Ascending aorta (tissue), 2 donors: ENCODE measurements at places on chromosomes 1 and 21.

DNA sequence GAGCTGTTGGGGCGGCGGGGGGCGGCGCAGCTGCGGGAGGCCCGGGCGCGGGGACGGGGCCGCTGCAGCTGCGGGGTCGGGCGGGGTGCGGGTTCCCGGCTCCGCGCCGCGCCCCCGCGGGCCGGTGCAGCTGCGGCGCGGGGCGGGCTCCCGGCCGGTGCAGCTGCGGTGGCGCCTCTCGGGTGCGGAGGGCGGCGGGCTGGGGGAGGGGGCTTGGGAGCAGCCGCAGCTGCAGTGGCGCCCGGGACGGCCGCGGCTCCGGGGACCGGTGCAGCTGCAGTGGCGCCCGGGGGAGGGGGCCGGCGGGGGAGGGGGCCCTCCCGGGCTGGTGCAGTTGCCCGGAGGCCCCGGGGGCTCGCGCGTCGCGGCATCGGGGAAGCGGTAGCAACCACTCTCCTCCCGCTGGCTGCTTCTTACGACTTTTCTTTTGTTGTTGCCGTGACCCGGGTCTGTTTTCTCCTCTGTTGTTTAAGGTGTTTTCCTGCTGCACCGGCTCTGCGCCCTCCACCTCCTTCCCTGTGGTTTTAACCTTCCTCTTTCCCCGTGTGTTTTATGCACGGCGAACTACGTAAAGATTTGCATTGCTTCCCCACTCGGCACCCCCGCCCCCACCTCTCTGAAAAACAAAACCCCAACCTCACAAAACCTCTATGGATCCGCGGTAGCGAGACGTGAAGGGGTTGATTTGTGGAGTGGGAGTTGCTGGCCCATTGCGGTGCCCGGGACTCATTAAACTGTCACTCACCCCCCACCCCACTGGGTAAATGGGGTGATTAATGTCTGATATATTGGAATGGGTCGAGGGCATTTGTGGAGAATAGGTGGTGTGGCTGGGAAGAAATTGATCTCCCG, 1.7 kb upstream of the ZBTB18 start:
- no peaks in the 10 kb centered on the region for H3K4me1 ChIP-seq
- H3K27me3 ChIP-seq, result no peaks in the 10 kb centered on the region
- DNase-seq, result no peak
- peak overlapping the region; percentile 14 for H3K27ac ChIP-seq
- peak overlapping the region; percentile 96 for H3K4me3 ChIP-seq
- H3K36me3 ChIP-seq, result no peaks in the 10 kb centered on the region

DNA sequence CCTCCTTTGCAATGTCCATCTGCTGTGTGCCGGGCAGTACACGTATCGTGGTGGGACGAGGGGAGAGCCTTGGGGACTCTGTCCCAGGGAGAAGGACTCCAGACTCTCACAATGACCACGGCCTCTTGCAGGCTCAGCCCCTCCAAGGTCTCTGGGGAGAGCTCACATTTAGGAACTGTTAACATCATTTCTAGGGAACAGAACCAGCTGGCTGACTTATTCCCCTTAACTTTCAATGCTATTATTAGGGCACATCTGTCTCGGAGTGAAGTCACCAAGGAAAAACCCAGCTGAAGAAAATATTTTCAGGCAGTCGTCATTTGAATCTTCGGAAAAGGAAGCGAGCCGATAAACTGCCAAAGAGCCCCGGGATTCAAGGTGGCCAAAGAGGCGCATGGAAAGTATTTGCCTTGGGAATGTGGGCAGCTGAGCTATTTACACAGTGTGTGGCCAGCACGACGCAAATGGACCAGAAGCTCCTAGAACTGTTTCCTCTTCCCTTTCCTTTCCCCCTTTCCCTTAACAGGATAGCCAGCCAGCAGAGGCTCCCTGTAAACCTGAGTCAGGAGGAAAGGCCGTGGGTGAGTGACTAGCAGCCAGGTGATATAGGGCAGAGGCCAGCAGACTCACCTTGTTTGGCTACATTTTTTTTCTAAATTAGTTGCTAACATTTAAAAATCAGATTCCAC, 74.5 kb downstream of the ITPKB start:
- peak overlapping the region; percentile 32 for H3K4me3 ChIP-seq
- peak overlapping the region; percentile 91 for H3K27ac ChIP-seq
- H3K27me3 ChIP-seq, result no peaks in the 10 kb centered on the region
- H3K36me3 ChIP-seq, result no peaks in the 10 kb centered on the region
- peaks cover 70% of the 10 kb centered on the region for H3K4me1 ChIP-seq

DNA sequence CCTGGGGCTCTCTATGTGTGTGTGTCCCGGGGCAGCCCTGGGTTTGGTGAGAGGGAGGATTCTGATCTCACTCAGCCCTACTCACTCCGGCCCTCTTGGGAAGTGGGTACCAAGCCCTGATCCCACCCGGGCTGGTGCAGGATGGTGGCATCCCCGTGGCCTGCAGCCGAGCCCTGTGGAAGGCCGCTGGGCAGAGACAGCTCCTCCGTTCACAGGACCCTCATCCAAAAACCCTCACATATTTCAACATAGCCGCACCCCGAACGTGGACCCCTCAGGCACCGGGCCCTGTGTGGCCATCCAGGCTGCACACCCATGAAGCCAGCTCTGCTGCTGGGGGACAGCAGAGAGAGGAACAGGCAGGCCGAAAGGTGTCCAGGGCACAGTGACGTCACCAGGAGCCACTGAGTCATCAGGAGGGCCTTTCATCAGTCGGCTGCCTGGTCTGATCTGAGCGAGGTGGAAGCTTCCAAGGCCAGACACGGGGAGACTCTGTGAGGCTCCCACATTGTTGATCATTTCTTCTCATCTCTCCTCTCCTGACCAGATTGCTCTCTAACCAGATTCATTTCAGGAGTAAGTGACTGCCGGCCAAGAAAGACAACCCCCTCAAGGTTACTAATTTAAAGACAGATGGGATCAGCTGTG, 16.2 kb upstream of the GPR157 start:
- DNase-seq, result no peak
- H3K4me1 ChIP-seq, result peaks cover 7% of the 10 kb centered on the region
- H3K27me3 ChIP-seq, result no peaks in the 10 kb centered on the region

- no peak for DNase-seq
- H3K4me3 ChIP-seq, result no peak overlapping the region
- H3K27ac ChIP-seq, result no peak overlapping the region
- H3K27me3 ChIP-seq, result no peaks in the 10 kb centered on the region
- H3K4me1 ChIP-seq, result peaks cover 6% of the 10 kb centered on the region
Measured at GRCh38 chr1:61348025-61348665, 265.8 kb downstream of the NFIA start.

GRCh38 chr1:117967881-117968280, 38.3 kb downstream of the WDR3 start:
- no peaks in the 10 kb centered on the region for H3K27me3 ChIP-seq
- no peaks in the 10 kb centered on the region for H3K36me3 ChIP-seq
- H3K27ac ChIP-seq, result no peak overlapping the region
- DNase-seq, result no peak
- no peak overlapping the region for H3K4me3 ChIP-seq
- no peaks in the 10 kb centered on the region for H3K4me1 ChIP-seq

DNA sequence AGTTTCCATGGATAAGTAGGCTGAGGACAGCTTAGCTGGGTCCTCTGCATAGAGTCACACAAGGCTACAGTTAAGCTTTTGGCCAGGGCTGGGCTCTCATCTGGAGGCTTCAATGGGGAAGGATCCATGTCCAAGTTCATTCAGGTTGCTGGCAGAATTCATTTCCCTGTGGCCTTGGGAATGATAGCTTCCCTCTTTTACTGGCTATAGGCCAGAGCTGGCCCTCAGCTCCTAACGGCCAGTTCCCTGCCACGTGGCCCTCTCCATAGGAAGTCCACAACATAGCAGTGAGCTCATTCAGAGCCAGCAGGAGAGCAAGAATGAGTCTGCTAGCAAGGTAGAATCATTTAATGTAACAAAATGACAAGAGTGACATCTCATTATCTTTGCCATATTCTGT, 15.1 kb upstream of the PODN start:
- H3K27me3 ChIP-seq, result no peaks in the 10 kb centered on the region
- DNase-seq, result no peak
- peaks cover 13% of the 10 kb centered on the region for H3K36me3 ChIP-seq
- no peak overlapping the region for H3K4me3 ChIP-seq
- no peak overlapping the region for H3K27ac ChIP-seq

GRCh38 chr1:223137455-223138085, 5.5 kb downstream of the TLR5 start:
- no peak overlapping the region for H3K4me3 ChIP-seq
- peaks cover 3% of the 10 kb centered on the region for H3K4me1 ChIP-seq
- H3K36me3 ChIP-seq, result no peaks in the 10 kb centered on the region
- H3K27ac ChIP-seq, result no peak overlapping the region
- no peaks in the 10 kb centered on the region for H3K27me3 ChIP-seq

GRCh38 chr1:165300400-165300903, 56.1 kb downstream of the LMX1A start:
- no peak overlapping the region for H3K4me3 ChIP-seq
- H3K4me1 ChIP-seq, result no peaks in the 10 kb centered on the region
- no peak overlapping the region for H3K27ac ChIP-seq
- no peak for DNase-seq
- H3K36me3 ChIP-seq, result no peaks in the 10 kb centered on the region
- no peaks in the 10 kb centered on the region for H3K27me3 ChIP-seq

- no peaks in the 10 kb centered on the region for H3K4me1 ChIP-seq
- no peaks in the 10 kb centered on the region for H3K27me3 ChIP-seq
- no peak for DNase-seq
- H3K27ac ChIP-seq, result no peak overlapping the region
Measured at GRCh38 chr1:229947968-229948367, 119.1 kb upstream of the GALNT2 start.

GRCh38 chr21:15543473-15543872, 186.3 kb upstream of the USP25 start:
- no peaks in the 10 kb centered on the region for H3K27me3 ChIP-seq
- H3K27ac ChIP-seq, result no peak overlapping the region
- H3K4me1 ChIP-seq, result no peaks in the 10 kb centered on the region
- H3K4me3 ChIP-seq, result no peak overlapping the region
- DNase-seq, result no peak

GRCh38 chr1:90486134-90486824, 230.8 kb downstream of the BARHL2 start:
- H3K4me1 ChIP-seq, result no peaks in the 10 kb centered on the region
- DNase-seq, result no peak
- H3K27me3 ChIP-seq, result no peaks in the 10 kb centered on the region
- H3K36me3 ChIP-seq, result no peaks in the 10 kb centered on the region
- H3K27ac ChIP-seq, result no peak overlapping the region

- no peaks in the 10 kb centered on the region for H3K36me3 ChIP-seq
- no peak for DNase-seq
- no peaks in the 10 kb centered on the region for H3K4me1 ChIP-seq
- H3K27ac ChIP-seq, result no peak overlapping the region
- H3K4me3 ChIP-seq, result no peak overlapping the region
Measured at GRCh38 chr1:53172426-53173128, 24.0 kb upstream of the CPT2 start.

GRCh38 chr1:216926720-216927510, 203.7 kb upstream of the ESRRG start:
- no peaks in the 10 kb centered on the region for H3K36me3 ChIP-seq
- no peaks in the 10 kb centered on the region for H3K4me1 ChIP-seq
- DNase-seq, result no peak
- H3K27ac ChIP-seq, result no peak overlapping the region
- no peak overlapping the region for H3K4me3 ChIP-seq
- no peaks in the 10 kb centered on the region for H3K27me3 ChIP-seq

DNA sequence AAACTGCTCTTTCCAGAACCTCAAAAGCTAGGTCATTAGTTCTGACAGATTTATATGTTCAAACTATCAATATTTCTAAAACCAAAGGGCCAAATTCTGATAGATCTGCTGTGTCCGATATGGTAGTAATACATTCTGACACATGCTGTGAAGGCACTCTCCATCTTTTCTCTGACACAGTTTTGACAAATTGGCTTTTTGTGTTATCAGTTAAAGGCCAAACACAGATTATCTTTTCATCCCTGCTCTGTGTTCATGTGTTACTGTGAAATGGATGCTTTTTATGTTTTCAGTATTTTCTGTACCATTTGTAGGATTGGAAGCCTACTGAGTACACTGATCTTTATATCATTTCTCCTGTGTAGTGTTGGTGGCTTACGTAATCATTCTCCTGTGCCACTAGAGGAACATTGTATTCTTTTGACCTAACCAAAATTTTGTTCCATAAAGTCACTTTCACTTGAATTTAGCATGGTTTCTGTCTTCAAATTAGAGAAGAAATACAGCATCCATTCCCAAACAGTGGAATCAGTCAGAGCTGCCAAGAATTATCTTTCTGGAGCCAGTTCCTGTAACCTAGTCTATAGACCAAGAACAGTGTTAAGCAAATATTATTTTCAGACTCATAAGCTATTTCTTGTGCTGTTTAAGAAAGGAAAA, 137.2 kb downstream of the ADGRL2 start:
- H3K27me3 ChIP-seq, result no peaks in the 10 kb centered on the region
- peaks cover 15% of the 10 kb centered on the region for H3K4me1 ChIP-seq
- DNase-seq, result no peak
- peak overlapping the region; percentile 24 for H3K4me3 ChIP-seq
- H3K27ac ChIP-seq, result peak overlapping the region; percentile 55

- no peaks in the 10 kb centered on the region for H3K27me3 ChIP-seq
- no peaks in the 10 kb centered on the region for H3K36me3 ChIP-seq
- no peaks in the 10 kb centered on the region for H3K4me1 ChIP-seq
- H3K4me3 ChIP-seq, result no peak overlapping the region
- no peak overlapping the region for H3K27ac ChIP-seq
Measured at GRCh38 chr1:246434335-246434734, 72.7 kb downstream of the SMYD3 start.

DNA sequence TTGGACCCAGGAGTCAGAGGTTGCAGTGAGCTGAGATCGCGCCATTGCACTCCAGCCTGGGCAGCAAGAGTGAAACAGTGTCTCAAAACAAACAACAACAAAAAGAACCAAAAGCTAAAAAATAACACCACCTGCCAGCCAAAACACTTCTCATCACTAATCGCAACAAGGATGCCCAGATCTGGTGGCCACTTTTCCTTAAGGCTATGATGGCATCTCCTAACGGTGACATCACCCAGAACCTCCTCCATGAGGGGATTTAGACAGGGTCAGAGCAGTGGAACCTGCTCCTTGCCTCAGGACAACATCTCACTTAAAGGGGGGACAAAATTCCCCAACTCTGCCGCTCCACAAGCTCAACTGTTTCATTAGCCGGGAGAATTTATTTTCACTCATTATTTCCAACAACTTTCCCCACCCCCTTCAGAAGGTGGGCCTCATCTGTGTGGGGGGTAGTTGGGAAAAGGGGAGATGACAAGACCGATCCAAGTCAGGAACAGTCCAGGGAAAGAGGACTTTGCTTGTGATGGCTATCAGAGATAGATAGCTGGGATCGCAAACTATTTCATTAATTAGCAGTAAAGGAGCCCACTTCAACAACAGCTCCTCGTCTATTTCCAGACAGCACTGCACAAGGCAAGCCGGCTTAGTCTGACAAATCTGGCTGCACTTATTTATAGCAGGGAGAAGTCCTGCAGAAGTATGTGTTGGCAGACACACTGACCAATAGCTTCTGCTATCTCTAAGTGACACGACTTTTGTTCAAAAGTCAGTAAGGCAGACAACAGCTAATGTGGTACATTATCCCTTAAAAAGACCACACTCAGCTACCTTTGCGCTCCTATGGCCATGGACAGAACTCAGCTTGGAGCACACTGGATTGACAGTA, 2.6 kb downstream of the PABPC4 start:
- no peak overlapping the region for H3K27ac ChIP-seq
- H3K4me3 ChIP-seq, result peak overlapping the region; percentile 74
- no peak for DNase-seq
- H3K4me1 ChIP-seq, result peaks cover 3% of the 10 kb centered on the region

GRCh38 chr1:246609632-246610031, 43.4 kb downstream of the CNST start:
- H3K27ac ChIP-seq, result no peak overlapping the region
- H3K36me3 ChIP-seq, result no peaks in the 10 kb centered on the region
- no peaks in the 10 kb centered on the region for H3K27me3 ChIP-seq
- H3K4me1 ChIP-seq, result no peaks in the 10 kb centered on the region
- no peak overlapping the region for H3K4me3 ChIP-seq

GRCh38 chr1:63980740-63981407, 207.1 kb downstream of the ROR1 start:
- H3K36me3 ChIP-seq, result no peaks in the 10 kb centered on the region
- no peak for DNase-seq
- H3K4me3 ChIP-seq, result no peak overlapping the region
- H3K27me3 ChIP-seq, result no peaks in the 10 kb centered on the region
- H3K27ac ChIP-seq, result no peak overlapping the region
- H3K4me1 ChIP-seq, result peaks cover 35% of the 10 kb centered on the region
